Aorta (tissue), 5 donors: ENCODE measurements at places on chromosomes 7 and 10.

DNA sequence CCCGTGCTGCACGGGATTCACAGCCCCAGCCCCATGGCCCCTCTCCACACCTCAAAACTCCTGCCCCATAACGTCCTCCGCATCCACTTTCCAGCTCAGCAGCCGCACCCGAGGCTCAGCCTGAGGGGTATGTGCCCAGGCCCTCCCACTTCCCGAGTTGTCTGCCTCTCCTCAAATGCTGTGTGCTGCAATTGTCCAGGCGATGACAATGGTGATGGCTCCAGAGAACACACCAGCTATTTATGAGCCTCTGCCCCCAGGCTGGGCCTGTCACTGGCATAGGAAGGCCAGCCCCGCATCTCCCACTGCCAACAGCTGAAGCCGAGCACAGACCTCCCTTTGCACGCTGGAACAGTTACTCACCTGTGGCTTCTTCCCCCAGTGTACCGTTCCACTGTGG is 2.4 kb upstream of the LDB3 start:
- DNase-seq, result no peak

DNA sequence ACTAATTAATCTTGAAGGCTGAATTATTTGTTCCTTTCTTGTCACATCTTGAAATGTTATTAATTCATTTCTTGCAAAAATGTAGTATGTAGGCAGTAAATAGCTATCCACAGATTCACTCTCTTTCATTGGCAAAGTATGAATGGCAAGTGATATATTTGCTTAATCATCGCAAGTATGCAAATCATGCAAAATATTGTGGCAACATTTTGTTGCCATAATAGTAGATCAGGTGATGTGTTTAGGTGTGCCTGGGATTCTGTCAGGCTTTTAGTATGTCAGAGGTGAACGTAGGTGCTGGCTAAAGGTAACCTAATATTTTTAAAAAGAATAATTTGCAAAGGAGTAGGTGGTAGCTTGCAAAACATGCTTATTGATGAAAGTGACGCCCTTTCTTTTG is 5.9 kb downstream of the MAP3K8 start:
- DNase-seq, result no peak

GRCh38 chr10:51075043-51075872 is 971 bp downstream of the PRKG1 start:
- DNase-seq, result no peak

DNA sequence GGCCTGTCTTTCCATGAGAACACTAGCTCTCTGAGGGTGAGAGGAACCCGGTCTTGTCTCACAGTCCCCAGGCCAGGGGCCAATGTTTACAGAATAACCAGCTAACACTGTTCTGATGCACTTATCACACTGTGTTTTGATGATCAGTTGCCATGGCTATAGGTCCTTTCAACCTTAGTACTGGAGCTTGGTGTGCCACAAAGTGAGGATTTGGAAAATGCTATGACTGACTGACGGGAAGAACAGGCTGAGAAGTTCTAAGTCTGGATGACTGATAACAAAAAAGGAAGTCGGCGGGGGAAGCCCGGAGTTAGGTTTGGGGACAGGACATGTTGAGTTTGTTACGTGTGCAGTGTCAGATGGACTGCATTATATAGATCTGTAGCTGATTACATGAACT is 141.8 kb downstream of the CTTNBP2 start:
- no peak for DNase-seq

GRCh38 chr7:65251851-65252620 is 121.6 kb upstream of the ZNF92 start:
- no peak for DNase-seq

DNA sequence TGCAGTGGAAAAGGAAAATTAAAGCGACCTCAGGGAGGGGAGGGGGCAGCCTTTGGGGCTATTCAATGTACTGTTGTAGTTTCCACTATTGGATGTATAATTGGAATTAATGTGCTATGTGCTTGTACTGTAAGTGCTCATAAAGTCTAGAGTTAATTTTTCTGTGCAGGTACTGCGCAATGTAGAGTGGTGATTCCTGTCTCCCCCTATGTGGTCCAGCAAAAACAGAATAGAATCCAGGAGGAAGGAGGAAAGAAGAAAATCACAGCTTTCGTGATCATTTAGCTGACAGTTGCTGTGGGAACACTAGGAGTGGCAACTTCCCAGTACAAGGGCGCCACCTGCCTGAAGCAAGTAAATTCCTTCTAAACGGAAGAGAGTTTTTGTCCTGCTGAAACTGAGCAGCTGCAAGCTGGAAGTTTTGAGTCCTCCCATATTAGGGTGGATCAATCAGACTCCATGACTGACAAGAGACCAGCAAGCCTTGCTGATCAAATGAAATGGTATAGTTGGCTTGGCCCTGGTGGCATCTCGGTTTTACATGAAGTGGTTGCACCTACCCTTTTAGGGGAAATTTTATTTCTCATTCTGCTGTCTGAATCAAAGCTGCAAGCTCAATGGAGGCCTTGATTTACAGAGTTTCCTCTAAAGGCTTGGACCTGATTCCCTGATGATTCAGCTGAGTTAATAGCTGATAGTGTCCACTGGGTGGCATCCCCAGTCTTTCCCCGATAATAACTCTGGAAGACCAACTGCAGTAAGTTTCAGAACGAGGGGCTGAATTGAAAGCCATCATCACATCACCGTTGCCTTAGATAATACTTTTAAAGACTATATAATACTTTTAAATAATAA is 299.8 kb downstream of the HGF start:
- peak; percentile 87 for DNase-seq

- no peak for DNase-seq
Observed at GRCh38 chr7:11297764-11298163, 324.1 kb downstream of the PHF14 start.

DNA sequence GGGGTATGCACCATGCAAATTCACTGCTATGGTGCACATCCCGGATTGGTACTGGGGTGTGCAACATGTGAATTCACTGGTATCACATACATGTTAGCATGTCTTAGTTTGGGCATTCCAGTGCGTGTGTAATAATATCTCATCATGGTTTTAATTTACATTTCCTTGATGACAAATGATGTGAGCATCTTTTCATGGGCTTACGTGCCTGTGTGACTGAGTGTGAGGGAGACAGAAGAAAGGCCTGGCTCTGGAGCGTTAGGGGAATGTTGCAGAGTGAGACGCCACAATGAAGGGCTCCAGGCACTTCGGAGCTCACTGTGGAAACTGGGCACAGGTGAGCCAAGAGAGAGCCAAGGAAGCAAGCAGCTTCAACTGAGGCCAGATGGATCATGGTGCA is 162.6 kb downstream of the UBE2H start:
- no peak for DNase-seq

GRCh38 chr7:34015651-34016050 is 110.3 kb downstream of the BMPER start:
- DNase-seq, result no peak

GRCh38 chr7:135943134-135943879 is 33.9 kb downstream of the MTPN start:
- no peak for DNase-seq

DNA sequence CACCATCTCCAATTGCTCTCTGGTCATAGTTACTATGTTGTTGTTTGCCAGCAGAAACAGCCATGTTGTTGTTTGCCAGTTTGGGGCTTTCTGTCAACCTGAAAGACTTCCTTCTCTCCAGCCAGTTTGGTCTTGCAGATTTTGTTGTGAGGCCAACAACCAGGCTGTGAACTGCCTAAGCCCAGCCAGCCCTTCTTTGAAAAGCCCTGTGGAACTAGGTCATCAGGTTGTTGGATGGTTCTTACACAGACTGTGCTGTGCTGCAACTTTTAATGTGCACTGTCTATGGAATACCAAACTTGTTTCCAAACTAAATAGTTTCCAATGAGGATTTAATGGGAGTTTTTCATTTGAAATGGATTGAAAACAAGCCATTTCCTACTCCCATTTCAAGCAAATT is 592.7 kb upstream of the GALNT17 start:
- DNase-seq, result no peak

DNA sequence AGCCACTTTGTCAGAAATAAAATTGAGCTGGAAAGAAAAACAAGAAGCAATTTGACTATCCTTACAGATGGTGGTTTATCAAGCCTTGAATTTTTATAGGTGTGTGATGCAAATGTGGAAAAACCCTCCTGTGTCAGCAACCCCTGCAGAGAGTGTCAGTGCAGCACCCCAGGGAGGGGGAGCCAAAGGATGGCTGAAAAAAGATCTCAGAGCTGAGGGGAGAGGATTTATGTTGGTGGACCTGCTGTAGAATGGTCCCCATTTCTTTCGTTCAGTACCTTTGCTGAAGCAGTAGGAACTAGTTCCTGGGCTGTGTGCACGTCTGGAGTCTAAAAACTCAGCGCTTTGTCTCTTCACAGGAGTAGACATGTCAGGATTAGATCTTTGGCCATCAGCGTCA is 239.0 kb downstream of the PHTF2 start:
- no peak for DNase-seq

DNA sequence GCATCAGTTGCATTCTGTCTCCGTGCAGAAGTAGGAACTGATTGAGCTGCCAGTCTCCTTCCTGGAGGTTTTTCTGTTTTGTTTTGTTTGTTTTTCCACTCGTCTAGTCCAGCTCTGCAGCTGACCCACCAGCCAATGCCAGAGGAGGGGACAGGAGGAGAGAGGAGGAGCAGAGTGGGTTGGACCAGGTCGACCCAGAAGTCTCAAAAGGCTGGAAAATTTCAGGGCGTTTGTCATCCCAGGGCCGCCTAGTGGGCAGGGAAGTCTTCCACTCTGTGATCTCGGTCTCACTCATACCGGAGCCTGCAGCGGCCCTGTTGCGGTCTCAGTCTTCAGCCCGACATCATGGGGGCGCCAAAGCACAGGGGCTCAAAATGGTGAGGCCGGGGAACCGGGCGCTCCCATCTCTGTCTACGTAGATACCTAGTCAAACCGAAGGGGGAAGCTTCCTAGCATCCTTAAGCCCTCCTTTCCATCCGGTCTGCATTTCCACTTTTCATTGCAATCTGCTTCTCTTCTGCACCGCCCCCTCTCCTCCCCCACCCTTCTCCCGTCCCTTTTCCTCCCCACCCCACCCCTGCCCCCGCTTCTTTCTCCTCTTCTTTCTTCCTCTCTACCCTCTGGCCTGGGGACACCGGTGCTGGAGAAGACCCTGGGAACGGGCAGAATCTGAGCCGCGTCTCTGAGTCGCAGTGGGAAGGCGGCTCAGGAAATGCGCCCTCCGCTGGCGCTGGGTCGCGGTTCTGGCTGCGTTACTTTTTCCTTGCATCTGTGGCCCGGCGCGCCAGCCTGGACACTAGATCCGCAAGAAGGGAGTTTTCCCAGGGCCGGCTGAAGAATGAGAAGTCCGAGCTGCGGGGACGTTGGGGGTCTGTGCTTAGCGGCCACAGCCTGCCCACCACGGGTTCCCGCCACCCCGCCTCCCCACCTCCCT is 16.2 kb upstream of the PAX2 start:
- no peak for DNase-seq

- DNase-seq, result no peak
Observed at GRCh38 chr10:71150796-71151195, 61.6 kb upstream of the UNC5B start.

DNA sequence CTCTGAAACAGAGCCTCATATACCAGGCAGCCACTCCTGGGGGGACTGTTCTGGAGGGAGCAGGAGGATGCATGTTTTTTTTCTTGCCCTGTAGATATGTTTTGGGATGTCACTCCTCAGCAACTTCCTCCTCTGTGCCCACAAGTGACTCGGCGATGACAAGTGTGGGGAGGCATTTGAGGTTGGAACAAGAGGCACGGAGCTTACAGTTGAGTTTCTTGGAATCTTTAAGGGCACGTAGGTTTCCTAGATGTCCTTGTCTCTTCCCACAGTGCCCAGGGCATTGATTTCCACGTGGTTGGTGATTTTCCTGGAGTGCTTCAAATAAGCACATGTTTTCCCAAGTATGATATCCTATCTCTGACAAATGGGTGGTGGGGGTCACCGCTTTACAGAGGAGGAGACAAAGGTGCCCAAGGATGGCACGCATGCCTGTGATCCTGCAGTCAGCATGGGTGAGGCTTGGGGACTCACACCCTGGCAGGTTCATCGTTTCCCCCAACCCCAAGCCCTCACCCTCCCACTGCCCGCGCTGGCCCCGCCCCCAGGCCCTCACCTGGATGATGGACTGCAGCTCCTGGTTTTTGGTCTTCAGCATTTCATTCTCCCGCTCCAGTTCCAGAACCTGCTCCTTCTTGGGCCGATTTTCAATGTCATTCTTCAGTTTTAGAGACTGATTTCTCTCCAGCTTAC is 95.2 kb upstream of the GNA12 start:
- DNase-seq, result peak; percentile 65

GRCh38 chr7:115260381-115260780 is 338.5 kb downstream of the MDFIC start:
- no peak for DNase-seq

GRCh38 chr7:129906700-129907099 is 46.1 kb downstream of the UBE2H start:
- no peak for DNase-seq

DNA sequence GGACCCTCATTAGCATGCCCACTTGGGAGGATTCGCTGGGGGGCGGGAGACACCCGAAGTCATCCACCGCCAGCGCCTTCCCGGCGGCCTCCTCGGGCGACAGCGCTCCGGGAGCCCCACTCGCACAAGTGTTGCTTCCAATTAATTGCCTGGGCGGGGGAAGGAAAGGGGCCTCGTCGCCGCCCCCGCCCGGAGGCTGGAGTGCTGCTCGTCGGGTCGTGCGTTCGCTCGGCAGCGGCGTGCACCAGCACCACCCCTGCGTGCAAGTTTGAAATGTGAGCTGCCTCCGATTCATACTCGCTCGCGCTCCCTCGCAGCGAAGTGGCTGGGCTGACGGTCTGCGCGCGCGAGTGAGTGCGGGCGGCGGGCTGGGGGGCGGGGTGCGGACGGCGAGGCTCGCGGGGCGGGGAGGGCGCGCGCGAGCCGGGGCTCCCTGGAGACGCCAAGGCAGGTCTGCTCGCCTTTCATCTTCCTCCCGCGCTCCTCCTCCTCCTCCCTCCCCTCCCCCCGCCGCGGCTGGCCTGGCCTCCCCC is 104.6 kb upstream of the PPIF start:
- peak; percentile 78 for DNase-seq

DNA sequence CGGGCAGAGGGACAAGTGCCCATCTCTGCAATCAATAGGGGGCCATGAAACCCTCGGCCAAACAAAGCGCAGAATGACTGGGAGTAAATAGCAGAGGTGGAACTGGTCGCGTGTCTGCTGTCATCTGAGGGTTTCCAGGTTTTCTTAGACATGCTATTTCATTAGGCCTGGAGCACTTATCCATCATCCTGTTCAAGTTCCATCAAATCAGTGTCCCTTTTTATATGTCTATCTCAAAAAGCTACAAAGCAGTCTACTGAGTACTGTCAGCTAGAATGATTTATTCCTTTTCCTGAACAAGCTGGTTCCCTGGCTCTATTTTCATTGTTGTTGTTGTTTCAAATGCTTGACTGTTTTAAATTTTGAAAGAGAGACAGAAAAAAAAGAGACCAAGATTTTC is 590.5 kb downstream of the PARD3 start:
- no peak for DNase-seq
